CD4-positive, alpha-beta T cell (primary cell): ENCODE measurements at places on chromosomes 2 and 18. TPM values are rescaled to one million over a fixed set of nuclear protein-coding genes. Genes with fewer than 3 reads are reported as not detected.
A peak's percentile ranks its signal among the peaks of the same experiment; 100 is the strongest.

DNA sequence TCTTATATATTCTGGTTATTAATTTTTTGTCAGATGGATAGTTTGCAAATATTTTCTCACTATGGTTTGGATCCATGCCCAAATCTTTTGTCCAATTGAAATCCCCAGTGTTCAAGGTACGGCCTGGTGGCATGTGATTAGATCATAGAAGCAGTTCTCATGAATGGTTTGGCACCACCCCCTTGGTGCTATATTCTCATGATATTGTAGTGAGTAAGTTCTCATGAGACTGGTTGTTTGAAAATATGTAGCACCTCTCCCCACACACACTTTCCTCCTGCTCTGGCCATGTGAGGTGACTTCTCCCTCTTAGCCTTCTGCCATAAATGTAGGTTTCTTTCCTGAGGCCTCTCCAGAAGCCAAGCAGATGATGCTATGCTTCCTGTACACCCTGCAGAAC is 107.7 kb upstream of the KYNU start:
- DNase-seq = no peak

GRCh38 chr2:20563833-20564232 is 87.1 kb downstream of the HS1BP3 start:
- no peak for DNase-seq

DNA sequence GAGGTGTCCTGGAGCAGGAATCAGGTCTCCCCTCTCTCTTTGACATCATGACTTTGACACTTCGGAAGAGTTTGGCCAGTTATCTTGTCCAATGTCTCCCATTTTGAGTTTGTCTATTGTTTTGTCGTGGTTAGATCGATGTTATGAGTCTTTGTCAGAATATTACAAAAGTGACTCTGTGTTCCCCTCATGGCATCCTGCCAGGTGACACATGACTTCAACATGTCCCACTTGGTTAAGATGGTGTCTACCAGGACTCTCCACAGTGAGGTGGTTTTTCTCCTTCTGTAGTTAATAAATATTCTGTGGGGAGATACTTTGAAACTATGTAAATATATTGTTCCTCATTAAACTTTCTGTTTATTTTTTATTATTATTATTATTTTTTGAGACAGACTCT is 76.6 kb upstream of the BZW1 start:
- DNase-seq = no peak

DNA sequence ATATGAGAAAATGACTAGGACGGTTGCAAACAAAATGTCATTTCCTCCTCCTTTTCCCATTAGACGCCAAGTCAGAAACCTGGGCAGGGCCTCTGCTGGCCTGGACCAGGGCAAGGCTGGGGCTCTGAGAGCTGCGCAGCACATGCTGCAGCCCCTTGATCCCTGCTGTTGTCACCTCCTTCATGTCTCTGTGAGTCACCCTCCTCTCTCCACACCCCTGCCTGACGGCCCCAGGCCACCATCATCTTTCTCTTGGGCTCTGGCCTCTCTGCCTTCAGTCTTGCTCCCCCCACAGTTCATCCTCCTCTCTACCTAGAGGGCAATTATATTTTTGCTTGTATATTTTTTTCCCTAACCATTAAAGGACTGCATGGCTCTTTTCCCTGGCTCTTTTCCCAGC is 10.0 kb downstream of the FLACC1 start:
- DNase-seq = no peak

- no peak for DNase-seq
Measured at GRCh38 chr2:184137955-184138354, 460.4 kb upstream of the ZNF804A start.

DNA sequence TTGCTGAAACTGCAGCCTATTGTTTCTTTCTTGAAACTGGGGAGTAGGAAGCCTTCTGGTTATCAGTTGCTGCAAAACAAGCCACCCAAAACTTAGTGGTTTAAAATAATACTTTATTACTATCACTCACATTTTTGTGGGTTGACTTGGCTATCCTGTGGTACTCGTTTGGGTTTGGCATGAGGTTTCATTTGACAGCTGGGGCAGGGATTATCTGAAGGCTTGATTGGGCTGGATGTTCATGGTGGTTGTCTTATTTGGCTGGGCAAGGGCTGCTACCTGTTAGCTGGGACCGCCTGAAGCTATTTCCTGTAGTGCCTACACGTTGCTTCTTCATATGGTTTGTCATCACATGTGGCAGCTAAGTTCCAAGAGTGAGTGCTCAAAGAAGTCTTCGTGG is 122.3 kb downstream of the PLCL1 start:
- no peak for DNase-seq

DNA sequence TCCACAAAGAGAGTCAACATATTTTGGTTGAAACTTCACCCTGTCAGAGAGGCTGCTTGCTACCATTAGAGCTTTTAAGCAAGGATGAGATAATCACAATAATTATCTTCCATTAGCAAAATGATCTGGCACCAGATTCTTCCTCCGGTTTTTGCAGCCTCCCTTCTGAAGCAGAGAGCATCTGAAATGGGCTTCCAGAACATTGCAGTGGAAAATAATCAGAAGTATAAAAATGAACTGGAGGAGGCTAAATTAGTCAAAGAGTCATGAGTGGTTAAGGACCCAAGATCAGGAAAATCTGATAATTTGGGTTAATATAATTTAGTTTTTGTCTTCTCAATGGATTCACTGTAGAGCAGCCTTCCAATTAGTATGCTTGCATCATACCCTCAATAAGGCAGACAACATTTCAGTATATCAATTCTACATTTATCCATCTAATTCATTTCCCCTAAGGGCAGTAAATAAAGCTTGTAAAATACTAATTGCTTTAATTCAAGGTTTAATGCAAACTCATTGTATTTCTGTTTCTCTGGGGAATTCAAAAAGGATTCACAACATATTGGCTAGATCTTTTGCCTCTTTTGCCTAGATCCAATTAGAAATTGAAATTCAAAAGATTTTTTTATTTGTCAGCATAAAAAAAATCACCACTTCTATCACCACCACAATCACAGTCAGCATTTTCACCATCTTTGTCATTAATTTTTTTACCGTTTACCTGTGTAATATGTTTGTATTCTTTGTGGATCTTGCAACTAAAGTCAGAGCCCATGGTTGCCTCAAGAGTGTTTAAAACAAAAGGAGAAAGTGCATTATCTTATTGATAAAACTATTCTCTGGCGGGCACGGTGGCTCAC is 537.2 kb upstream of the DCC start:
- no peak for DNase-seq

DNA sequence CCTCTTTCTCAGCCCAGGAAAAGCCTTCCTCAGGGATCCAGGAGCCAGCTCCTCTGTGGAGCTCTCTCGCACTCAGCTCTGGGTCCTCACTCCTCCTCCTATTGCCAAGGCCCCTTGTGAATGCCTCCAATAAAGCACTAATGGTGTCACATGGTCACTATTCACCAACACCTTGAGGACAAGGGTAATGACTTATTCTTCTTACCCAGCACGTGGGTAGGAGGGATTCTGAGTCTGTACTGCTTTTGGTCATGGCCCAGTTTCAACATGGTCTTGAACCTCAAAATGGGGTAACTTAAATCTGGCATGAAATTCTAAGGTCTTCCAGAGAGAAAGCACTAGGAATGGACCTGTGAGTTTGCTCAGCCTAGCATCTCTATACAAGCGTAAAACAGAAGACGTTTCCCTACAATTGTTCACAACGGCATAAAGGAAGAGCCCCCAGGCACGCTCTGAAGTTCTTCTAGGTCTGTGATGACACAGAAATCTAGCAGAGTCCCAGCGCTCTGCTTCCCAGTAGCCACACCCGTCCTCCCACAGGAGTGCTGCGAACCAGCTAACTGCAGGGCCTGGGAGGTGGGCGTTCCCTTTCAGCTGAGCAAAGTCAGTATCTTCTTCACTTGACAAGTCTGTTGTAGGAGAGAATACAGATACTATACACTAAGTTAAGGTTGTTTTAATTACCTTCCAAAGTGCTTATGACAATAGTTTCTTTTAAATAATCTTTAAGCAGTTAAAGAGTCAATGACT is 14.6 kb upstream of the KIDINS220 start:
- DNase-seq = no peak

DNA sequence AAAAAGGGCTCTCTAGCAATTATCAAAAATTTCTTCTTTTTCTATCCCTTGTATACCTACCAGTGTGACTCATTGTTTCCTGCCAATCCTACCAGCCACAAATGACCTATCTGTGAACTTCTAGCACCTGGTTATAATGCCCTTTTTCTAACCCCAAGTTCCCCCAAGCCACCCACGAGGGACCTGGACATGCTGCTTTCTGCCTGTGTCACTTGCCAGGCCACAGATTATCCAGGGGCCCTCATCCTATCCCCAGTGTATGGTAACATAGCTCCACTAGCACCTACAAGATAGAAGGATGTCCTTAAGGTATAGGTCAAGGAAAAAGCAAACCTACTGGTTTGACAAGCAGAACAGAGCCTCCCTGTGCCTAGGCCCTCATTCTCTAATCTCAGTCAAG is 26.8 kb downstream of the AAK1 start:
- DNase-seq = peak; percentile 45

The FAP gene
- total RNA-seq = not detected

The MOGAT1 gene
- not detected for total RNA-seq

The SERPINB10 gene
- not detected for total RNA-seq

The HTR2B gene
- not detected for total RNA-seq

The ANKRD29 gene
- total RNA-seq = 0.28 TPM
